Vagina (tissue), 2 donors: ENCODE measurements at places on chromosomes 3 and 15. TPM values are rescaled to one million over a fixed set of nuclear protein-coding genes. Genes with fewer than 3 reads are reported as not detected.

Gene VGLL3
- 17.7 TPM for total RNA-seq

Gene RHCG
- total RNA-seq, result 1,938 TPM

DNA sequence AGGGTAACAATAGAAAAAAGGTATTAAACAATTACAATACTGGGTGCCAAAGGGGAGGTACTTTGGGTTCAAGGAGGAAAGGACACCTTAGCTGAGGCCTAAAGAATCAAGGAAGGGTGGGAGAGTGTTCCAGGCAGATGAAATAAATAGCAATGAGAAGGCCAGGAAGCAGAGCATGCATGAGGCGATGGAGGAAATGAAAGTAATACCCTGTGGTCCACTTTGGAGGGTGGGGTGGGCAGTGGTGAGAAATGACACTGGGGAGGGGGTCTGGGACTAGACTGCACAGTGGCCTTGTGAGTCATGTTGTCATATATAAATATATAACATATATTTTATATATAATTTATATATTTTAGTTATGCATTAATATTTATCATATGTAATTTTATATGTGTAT, 55.9 kb downstream of the BHLHE40 start:
- no peak for DNase-seq
- H3K4me1 ChIP-seq, result no peaks in the 10 kb centered on the region
- no peak overlapping the region for H3K27ac ChIP-seq
- no peaks in the 10 kb centered on the region for H3K27me3 ChIP-seq
- H3K36me3 ChIP-seq, result no peaks in the 10 kb centered on the region
- H3K4me3 ChIP-seq, result no peak overlapping the region

- H3K36me3 ChIP-seq, result no peaks in the 10 kb centered on the region
- H3K4me1 ChIP-seq, result no peaks in the 10 kb centered on the region
- no peak overlapping the region for H3K27ac ChIP-seq
- H3K27me3 ChIP-seq, result no peaks in the 10 kb centered on the region
- no peak for DNase-seq
Measured at GRCh38 chr3:149402481-149402880, 25.0 kb upstream of the TM4SF1 start.

GRCh38 chr3:46479696-46480095, 15.0 kb upstream of the LTF start:
- no peak overlapping the region for H3K4me3 ChIP-seq
- H3K36me3 ChIP-seq, result no peaks in the 10 kb centered on the region
- no peak for DNase-seq
- H3K27ac ChIP-seq, result no peak overlapping the region
- H3K27me3 ChIP-seq, result no peaks in the 10 kb centered on the region
- H3K4me1 ChIP-seq, result no peaks in the 10 kb centered on the region

Gene A4GNT
- total RNA-seq, result not detected

Gene GPR62
- not detected for total RNA-seq

DNA sequence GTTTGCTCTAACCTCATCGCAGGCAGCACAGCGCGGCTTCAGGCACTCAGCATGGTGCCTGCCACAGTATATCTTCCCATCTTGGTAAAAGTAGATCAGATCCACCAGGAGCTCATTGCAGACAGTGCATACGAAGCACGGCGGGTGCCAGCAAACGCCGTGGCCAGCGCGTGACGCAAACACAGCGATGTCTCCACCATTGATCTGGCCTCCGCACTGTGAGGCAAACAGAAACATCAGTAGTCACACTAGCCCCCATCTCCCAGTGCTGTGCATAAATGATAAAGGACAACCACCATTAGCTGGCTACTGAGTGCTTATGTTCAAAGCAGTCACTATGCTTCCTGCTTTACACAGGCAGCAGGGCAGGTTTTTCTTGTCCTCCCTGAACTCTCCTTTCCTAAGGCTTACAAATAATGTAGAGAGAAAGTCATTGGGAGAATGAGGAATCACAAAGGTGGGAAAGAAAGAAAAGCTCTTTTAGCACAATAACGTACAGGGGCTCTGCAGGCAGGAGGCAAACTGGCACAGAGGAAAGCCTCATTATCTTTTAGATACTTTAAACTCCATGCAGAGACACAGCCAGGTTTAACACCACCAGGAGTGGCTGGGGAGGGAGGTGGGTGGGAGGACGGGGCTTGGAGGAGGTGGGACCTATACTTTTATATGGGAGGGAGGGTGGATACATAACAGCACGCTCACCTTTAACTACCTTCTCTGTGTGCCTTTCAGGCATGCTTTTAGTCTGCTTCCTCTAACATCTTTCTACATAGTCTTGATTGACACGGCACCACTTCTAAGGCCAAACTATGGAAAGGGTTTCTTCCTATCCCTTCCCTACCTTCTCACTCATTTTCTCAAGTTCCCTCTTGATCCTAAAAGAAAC, 67.9 kb downstream of the PRICKLE2 start:
- no peak overlapping the region for H3K4me3 ChIP-seq
- no peak overlapping the region for H3K27ac ChIP-seq
- H3K4me1 ChIP-seq, result peaks cover 39% of the 10 kb centered on the region

Gene CSPG4
- 23.1 TPM for total RNA-seq

Gene ELL3
- total RNA-seq, result 15.0 TPM

GRCh38 chr3:126211569-126211968, 31.2 kb upstream of the ALDH1L1 start:
- H3K27me3 ChIP-seq, result no peaks in the 10 kb centered on the region
- H3K4me3 ChIP-seq, result no peak overlapping the region
- peaks cover 17% of the 10 kb centered on the region for H3K4me1 ChIP-seq
- DNase-seq, result no peak

DNA sequence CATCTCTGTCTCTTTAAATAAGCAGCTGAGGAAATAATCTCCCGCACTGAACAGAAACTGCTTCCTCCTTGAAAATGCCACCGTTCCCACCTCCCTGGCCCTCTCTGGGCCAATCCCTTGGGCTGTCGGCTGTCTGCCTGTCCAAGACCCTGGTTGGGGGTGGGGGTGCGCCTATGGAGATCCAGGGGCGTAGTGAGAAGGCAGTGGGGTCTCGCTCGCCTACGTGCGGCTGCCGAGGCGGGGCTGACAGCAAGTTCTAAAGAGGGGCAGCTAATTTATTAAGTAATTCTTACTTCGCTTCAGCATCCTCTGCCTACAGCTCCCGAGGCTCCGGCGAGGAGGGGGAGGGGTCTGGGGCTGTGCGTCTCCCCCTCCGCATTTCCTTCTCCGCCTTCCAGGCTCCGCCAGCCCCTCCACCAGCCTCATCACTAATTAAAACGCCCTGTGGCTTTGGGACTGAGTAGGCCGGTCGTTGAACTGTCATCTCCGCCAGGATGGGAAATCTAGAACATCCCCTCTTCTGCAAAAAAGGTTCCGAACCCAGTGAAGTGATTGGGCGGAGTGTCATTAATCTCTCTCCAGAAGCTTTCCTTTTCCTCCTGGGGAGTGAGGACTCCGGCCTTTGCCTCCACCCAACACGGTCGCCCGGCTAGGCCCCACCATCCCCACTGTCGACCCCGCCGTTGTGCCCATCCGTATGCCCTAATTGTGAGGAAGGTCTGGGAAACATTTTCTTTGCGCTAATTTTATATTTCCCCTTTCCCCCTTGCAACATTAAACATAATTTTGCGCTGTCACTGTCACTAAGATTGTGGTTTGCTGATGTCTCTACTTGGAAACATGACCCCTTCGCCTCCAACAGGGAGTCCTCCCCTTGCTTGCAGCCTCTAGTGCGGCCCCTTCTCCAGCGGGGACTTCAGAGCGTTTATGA, 16.9 kb downstream of the NR2F2 start:
- DNase-seq, result no peak
- peak overlapping the region; percentile 99 for H3K27ac ChIP-seq
- H3K27me3 ChIP-seq, result no peaks in the 10 kb centered on the region
- H3K4me1 ChIP-seq, result peaks cover 56% of the 10 kb centered on the region
- no peaks in the 10 kb centered on the region for H3K36me3 ChIP-seq
- H3K4me3 ChIP-seq, result peak overlapping the region; percentile 67

Gene DLL4
- total RNA-seq, result 20.9 TPM

DNA sequence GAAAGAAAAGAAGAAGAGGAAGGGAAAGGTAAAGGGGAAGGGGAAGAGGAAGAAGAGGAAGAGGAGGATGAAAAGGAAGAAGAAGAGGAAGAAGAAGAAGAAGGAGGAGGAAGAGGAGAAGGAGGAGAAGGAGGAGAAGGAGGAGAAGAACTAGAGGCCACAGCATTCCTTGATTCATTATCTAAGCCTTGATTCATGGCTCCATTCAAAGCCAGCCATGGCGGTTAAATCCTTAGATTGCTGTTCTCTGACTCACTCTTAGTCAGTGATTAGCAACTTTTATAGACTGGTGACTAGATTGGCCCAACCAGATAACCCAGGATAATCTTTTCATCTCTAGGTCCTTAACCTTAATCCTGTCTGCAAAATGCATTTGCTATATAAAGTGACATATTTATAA, 47.6 kb downstream of the OSTN start:
- no peaks in the 10 kb centered on the region for H3K27me3 ChIP-seq
- H3K4me3 ChIP-seq, result no peak overlapping the region
- H3K4me1 ChIP-seq, result no peaks in the 10 kb centered on the region
- no peak for DNase-seq
- H3K27ac ChIP-seq, result no peak overlapping the region
- H3K36me3 ChIP-seq, result no peaks in the 10 kb centered on the region

DNA sequence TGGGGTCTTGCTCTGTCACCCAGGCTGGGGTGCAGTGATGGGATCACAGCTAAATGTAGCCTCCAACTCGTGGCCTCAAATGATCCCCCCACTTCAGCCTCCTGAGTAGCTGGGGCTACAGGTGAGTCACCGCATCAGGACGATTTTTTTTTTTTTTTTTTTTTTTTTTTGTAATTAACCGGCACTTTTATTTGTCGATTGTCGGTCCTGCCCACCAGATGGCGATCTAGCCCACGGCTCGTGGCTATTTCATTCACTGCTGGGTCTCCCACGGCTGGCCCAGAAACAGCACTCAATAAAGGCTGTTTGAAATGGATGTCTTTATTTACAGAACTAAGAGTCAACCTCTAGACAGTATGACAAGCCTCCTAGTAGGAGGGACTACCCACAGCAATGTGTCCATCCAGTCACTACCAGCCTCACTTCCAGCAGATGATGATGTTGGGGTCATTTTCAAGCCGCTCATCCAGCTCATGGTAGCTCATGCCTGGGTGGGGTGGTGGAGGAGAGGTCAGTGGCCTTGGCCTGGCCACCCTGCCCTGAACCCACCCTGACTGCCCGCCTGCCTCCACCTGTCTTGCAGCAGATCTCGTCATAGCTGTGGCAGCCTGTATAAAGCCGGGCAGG, 1.8 kb upstream of the ZMYND10 start:
- H3K36me3 ChIP-seq, result peaks cover 8% of the 10 kb centered on the region
- H3K27me3 ChIP-seq, result no peaks in the 10 kb centered on the region
- no peak overlapping the region for H3K4me3 ChIP-seq
- H3K27ac ChIP-seq, result no peak overlapping the region
- H3K4me1 ChIP-seq, result peaks cover 41% of the 10 kb centered on the region
- DNase-seq, result no peak
